ENCODE measurements at places on chromosomes 2 and 18.

DNA sequence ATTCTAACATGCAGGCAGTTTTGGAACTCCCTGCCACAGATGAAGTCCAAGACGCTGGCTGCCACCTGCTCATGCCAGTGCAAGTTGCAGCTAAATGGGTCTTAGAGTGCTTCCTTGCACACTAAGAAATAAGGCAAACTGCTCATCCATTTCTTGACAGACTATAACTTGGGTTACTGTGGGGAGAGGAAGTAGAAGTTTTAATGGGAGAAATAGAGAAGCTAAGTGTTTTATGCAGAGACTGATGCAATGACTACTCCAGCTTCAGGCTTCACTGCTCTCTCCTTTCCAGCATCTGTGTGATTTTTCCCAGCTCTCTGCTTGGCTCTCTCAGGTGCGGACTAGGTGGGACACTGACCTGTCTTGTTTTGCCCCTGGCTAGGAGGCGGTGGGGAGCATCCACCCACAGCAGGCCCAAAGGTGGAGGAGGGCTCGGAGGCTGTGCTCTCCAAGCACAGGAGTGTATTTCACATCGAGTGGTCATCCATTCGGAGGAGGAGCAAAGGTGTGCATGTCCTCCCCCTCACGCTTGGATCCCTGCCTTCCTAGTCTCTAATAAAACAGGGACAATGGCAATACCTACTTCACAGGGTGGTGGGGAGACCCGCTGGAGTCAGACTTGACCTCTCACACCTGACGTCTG is 48.2 kb downstream of the SLC14A2 start:
- no peak for DNase-seq

- peak; percentile 50 for DNase-seq
These were observed 3.1 kb upstream of the ARID5A start for GRCh38 chr2:96533292-96534073.

DNA sequence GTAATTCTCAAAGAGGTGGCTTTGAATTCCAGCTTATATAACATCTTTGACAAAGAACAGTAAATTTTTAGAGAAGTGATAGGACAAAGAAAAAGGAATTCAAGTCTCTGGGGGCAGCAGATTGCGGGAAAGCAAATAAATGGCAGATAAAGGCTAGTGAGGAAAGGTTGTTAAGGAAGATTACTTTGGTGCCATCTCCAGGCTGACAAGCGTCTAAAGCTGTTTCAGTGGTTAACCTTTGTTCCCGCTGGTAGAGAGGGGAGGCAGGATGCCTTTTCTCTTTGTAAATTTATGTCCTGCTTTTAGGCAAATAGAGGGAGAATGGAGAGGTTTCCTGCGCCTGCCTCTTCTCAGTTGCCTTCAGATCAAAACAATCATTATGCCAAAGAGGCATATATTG is 431.2 kb upstream of the CHST9 start:
- DNase-seq, result no peak

GRCh38 chr2:210442457-210442856 is 34.1 kb downstream of the LANCL1 start:
- no peak for DNase-seq

- no peak for DNase-seq
These were observed 1.0 kb downstream of the HDLBP start for GRCh38 chr2:241314226-241315092.

- DNase-seq, result no peak
These were observed 65.9 kb upstream of the WIPF1 start for GRCh38 chr2:174663550-174663949.

- no peak for DNase-seq
These were observed 51.4 kb downstream of the DCDC2C start for GRCh38 chr2:3754795-3755194.

GRCh38 chr2:187477051-187477450 is 29.0 kb upstream of the CALCRL start:
- no peak for DNase-seq

GRCh38 chr18:69408522-69408921 is 7.8 kb downstream of the DOK6 start:
- no peak for DNase-seq

GRCh38 chr2:124301915-124302314 is 276.8 kb downstream of the CNTNAP5 start:
- no peak for DNase-seq

DNA sequence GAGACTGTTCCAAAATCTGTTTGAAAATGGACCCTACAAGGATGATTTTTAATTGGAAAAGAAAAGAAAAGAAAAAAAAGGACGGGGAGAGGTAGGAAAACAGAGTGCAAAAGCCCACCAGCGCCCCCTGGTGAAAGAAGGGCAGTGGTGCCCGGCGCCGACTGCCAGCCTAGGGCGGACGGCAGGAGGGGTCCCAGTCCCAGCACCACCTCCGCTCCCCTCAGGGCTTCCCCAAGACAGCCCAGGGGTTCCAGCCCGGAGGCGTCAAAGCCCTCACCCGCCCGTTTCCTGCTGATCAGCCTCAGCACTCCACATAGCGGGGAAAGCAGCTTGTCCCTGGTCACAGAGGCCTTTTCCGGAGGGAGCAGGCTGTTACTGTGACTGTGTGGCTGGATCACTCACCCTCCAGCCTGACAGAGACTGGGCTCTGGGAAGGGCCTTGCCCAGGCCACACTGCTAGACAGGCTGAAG is 213.9 kb downstream of the TFCP2L1 start:
- peak; percentile 81 for DNase-seq
